ENCODE measurements at places on chromosomes 1 and 21. TPM values are rescaled to one million over a fixed set of nuclear protein-coding genes. Genes with fewer than 3 reads are reported as not detected.

DNA sequence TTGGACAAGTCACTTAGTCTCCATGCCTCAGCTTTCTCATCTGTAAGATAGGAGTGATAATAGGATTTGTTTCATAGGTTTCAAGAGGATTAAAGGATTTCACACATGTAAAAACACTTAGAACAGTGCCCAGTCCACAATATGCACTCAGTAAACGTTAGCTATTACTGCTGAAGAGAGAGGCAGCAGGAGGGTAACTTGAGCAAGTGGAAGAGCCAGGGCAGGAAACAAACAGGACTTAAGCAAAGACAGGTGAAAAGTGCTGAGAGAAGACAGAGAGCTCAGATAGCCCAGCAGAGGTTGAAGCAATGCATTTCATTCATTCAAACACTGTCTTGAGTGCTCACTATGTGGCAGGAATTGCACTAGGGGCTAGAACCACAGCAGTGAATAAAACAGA lies 21.1 kb upstream of the H3-3A start:
- DNase-seq, result no peak
- H3K36me3 ChIP-seq, result no peaks in the 10 kb centered on the region
- H3K27me3 ChIP-seq, result no peaks in the 10 kb centered on the region
- H3K4me1 ChIP-seq, result no peaks in the 10 kb centered on the region
- H3K4me3 ChIP-seq, result no peak overlapping the region

- no peak overlapping the region for H3K27ac ChIP-seq
- H3K36me3 ChIP-seq, result no peaks in the 10 kb centered on the region
- no peak for DNase-seq
- no peaks in the 10 kb centered on the region for H3K4me1 ChIP-seq
Measured at GRCh38 chr1:68129536-68130250, 79.3 kb upstream of the DIRAS3 start.

Gene PRDM16
- 0.01 TPM for polyA plus RNA-seq

Gene TTC34
- 2.1 TPM for polyA plus RNA-seq

Gene GIPC2
- not detected for polyA plus RNA-seq

Measured in B cell (primary cell).